Cerebellar nuclear complex (tissue), 1 donor: ENCODE measurements at places on chromosomes 1 and 21.

GRCh38 chr1:84749427-84749826 lies 59.2 kb upstream of the SSX2IP start:
- no peak for DNase-seq

GRCh38 chr1:91764471-91765115 lies 121.4 kb downstream of the TGFBR3 start:
- no peak for DNase-seq

GRCh38 chr1:153133743-153134142 lies 16.9 kb downstream of the SPRR2G start:
- no peak for DNase-seq

DNA sequence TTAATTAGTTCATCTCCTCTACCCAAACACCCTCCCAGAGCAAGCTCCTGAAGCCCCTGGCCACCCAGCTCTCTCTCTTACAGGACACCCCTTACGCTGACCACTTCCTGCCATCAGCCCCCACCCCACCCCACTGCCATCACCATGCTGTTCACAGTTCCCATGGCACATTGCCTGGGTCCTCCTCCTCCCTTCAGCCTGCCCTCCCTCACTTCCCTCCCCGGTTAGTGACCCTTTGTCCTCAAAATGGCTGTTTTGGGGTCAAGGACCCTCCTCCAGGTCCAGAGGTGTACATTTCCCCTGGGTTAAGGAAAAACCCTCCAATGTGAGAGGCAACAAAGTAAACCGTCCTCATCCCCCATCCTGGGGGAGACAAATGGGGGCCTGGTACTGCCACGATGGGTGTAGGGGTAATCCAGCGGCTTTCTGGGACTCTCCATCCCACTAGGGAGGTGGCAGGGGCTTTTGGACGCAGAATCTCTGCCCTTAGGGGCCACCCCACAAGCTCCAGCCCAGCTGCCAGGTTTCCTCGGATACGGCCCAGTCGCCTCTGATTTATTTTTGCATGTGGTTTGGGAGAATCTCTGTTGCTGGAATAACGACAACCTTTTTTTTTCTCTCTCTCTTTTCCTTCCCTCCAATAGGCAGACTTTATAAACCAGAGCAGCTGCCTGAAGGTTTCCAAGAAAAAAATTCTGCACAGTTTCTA lies 8.5 kb downstream of the CAMK2N1 start:
- DNase-seq, result no peak
